Stomach (tissue), 19 donors: ENCODE measurements at places on chromosomes 6 and 20. TPM values are rescaled to one million over a fixed set of nuclear protein-coding genes. Genes with fewer than 3 reads are reported as not detected.
A peak's percentile ranks its signal among the peaks of the same experiment; 100 is the strongest.

- DNase-seq = no peak
These were observed 23.9 kb upstream of the MICB start for GRCh38 chr6:31473780-31474761.

RIPOR2 gene
- total RNA-seq = 12.3 TPM

- DNase-seq = no peak
These were observed 23.7 kb upstream of the SLC23A2 start for GRCh38 chr20:5024982-5025381.

FHL5 gene
- total RNA-seq = 14.0 TPM

GRCh38 chr20:39651645-39652325, 689.6 kb downstream of the DHX35 start:
- no peak for DNase-seq

RUNX2 gene
- 2.3 TPM for total RNA-seq

DNA sequence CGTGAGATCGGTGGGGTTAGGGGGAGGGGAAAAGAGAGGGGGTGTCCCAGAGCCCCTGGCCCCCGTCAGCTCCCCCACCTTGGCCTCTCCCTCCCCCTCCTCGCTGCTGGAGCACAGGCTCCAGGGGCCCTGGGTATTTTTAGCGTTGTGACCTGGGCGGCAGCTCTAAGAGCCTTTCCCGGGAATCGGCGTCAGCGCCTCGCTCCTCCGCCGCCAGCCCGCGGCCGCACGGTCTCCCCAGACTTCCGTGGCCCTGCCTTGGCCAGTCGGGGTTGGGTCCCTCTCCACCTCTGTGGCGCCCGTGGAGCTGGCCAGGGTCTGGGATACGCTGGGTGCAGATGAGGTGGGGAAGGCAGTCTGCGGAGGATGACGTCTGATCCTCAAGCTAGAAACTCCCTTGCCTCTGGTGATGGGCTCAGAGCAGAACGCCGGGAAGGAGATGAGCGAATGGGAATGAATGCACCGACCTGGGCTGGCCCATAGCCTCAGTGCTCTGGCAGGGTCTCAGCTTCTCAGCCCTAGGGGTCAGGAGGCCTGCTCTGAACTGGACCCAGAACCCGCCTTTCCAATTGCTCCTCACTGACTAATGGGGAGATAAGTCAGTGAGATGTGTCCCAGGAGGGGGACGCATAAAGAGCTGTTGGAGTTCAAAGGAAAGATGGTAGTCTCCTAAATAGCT, 883 bp upstream of the DBNDD2 start:
- DNase-seq = peak; percentile 73

DNA sequence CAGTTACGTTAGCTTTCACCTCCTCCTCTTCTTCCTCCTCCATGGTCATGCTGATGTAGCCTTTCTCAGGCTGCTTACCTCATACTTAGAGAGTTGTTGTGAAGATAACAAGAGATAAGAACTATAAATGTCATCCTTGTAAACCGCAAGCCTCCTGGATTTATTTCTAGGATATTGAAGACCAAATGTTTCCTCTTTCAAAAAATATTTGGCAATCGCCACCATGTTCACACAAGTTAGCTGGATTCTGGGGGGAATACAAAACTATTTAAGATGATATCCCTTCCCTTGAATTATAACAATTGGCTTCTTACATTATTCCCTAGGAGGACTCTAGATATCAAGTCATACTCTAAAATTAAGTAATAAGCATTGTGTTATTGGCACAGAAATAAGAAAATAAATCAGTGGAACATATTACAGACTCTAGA, 99.8 kb upstream of the PLEKHG1 start:
- peak; percentile 48 for DNase-seq

- DNase-seq = no peak
These were observed 428.4 kb upstream of the MARCKS start for GRCh38 chr6:113428702-113429101.

GRCh38 chr6:52661551-52661950, 9.4 kb upstream of the TMEM14A start:
- DNase-seq = no peak

CD24 gene
- total RNA-seq = 531 TPM

PRSS35 gene
- total RNA-seq = not detected

- DNase-seq = no peak
These were observed 184.5 kb downstream of the KIF16B start for GRCh38 chr20:16388731-16389130.

DNA sequence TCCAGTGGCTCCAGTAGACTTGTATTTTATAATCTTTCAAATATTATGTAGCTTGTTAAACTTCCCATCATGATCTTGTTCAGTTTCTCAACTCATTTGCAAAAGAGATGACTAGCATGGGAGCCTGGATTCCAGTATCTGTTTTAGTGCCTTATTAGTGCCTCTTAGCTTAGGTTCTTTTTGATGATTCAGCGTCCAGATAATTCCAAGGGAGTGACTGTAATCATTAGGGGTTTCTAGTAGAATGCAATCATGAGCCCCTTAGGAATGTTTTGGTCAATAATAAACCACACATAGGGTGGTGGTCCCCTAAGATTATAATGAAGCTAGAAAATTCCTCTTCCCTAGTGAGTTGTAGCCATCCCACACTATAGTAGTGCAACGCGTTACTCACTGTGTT, 7.0 kb downstream of the CD2AP start:
- DNase-seq = no peak

DNA sequence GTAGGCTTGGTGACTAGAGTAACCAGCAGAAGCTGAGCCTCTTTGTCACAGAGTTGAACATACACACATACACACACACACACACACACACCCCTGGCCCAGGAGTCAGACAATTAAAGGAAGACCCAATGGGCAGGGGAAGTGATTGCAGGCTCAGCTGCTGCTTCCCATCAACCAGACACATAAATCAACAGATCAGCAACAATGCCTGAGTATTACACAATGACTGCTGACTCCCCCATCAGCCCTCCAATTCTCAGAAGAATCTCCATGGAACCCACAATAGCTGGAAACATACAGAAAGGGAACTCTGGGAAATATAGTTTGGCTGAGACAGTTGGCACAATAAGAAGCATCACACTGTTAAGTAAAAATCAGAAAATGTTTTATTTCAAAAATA, 270.4 kb upstream of the PLCB4 start:
- peak; percentile 22 for DNase-seq
